ENCODE measurements at places on chromosomes 7 and 10.

DNA sequence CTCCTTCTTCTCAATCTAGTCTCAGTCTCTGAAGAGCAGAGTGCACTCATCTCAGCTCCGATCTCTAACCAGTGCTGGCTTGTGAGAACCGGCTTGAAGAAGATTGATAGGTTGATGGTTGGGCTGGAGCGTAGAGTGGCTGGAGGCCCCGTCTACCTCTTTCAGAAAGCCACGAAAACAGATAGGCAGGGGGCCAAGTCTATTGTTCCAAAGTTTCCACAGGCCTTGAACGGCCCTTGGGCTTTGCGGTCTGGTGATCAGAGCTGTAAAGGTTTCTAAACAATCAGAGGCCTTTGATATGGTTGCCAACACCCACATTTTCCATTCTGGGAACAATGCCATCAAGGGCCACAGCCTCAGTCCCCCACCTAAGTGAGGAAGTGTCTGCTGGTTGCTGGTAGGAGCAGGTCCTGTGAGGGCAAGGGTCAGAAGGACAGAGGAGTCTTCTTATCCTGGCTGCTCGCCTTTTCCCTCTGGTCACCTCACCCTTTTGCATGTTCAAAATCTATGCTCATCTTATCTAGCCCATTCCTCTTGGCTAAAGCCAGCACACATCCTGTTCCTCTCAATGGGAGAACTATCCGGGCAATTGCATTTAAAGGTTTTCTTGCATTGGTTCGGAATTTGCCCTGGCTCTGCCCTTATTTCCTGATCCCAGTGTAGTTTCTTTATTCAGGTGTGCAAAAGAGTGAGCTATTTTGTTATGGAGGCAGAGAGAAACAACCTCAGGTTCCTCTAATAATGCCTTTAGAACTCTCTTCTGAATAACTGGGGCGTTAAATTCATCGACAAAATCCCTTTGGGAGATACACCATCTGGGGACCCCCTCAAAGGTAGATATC lies 70.3 kb upstream of the KMT2E start:
- DNase-seq, result peak; percentile 87

DNA sequence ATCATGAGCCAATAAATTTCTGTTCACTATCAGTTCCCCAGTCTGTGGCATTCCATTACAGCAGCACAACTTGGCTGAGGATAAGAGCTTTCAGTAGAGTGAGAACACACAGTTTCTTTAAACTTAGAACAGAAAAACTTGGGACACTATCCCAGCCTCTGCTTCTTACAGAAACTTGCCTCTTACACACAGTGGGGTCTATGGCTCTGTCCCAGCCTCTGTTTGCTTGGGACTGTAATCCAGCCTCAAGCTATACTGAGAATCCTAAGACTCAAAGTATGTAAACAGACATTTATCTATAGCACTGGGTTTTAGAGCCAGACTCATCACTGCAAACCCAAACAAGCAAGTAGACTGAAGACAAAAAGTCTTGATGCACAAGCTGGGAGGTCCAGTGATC lies 355.8 kb upstream of the VSTM2A start:
- no peak for DNase-seq

DNA sequence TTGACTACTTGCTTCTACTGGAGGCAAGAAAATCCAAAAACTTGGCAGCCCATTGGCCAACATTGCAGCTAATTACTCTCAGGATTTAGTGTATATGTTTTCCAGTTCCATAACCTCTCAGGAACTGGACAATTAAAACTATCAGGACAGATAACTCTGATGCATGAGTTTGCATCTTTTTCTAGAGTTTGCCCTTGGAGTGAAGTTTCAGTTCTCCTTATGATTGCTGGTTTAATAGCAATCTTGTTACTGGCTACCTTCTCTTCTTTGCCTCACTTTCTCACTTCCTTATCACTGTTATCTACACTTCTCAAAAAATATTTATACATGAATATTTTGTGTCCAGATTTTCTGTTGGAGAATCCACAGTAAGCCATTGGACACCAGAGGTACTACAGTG lies 735.9 kb downstream of the PCDH15 start:
- DNase-seq, result no peak

DNA sequence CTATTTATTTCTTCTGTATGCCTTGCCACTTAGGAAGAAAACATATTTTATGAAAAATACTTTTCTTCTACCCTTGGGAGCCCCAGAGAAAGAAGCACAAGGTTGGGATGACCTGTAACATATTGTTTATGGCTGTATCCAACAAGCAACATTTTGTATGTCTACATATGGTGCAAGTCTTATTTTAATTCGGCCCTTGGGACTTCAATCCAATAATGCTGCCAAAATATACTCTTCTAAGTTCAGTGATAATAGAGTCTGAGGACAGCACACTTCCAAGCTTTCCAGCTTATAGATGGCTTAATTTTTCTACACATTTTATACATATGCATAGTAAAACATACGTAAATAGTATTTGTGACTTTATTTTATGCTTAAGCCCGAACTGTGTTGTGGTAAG lies 318.5 kb upstream of the SEMA3A start:
- no peak for DNase-seq

DNA sequence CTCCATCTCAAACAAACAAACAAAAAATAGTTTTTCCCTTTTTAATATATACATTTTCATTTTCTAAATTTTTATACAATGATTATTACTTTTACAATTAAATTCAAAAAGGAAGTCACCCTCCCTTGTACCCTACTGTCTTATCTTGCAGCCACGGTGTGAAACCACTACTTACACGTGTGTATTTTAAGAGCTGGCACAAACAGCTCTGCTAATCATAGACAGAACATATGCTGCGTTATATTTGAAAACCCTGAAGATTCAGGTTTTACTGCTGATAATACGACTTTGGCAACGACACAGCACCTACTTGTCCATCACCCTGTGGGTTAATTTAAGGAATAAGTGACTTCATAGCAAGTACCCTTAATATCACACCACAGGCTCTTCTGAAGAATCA lies 991 bp downstream of the ANKRD61 start:
- no peak for DNase-seq

- no peak for DNase-seq
Observed at GRCh38 chr10:128245026-128245425, 118.8 kb upstream of the MKI67 start.

All from RCC 7860 (cell line).